ENCODE measurements at places on chromosomes 4 and X.

GRCh38 chr4:176360446-176360845 is 40.7 kb downstream of the SPCS3 start:
- no peak for DNase-seq

GRCh38 chr4:124839786-124840390 is 127.4 kb upstream of the ANKRD50 start:
- DNase-seq = no peak

GRCh38 chrX:44903830-44904530 is 31.0 kb downstream of the KDM6A start:
- DNase-seq = no peak

DNA sequence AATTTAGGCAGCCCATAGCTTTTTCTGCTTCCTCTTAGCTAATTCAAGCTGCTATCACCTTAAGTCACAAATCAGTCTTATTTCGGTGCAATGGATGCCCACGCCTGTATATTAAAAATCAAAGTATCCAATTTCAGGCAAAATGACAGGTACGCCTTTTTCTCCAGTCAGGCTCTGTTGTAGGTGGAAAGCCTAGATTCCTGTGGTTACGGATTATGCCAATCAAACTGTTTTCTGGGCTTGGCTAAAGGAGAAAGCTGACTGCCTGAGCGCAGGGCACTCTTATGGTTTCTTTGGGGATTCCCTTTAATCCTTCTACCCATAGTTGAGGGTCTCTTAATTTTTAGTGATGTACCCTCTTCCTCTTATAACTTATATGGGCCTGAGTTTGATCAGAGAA is 550.5 kb downstream of the PDHA2 start:
- DNase-seq = no peak

GRCh38 chr4:106320235-106320634 is 3.9 kb downstream of the AIMP1 start:
- DNase-seq = no peak

GRCh38 chr4:136731025-136731424 is 801.3 kb downstream of the PCDH18 start:
- DNase-seq = no peak

DNA sequence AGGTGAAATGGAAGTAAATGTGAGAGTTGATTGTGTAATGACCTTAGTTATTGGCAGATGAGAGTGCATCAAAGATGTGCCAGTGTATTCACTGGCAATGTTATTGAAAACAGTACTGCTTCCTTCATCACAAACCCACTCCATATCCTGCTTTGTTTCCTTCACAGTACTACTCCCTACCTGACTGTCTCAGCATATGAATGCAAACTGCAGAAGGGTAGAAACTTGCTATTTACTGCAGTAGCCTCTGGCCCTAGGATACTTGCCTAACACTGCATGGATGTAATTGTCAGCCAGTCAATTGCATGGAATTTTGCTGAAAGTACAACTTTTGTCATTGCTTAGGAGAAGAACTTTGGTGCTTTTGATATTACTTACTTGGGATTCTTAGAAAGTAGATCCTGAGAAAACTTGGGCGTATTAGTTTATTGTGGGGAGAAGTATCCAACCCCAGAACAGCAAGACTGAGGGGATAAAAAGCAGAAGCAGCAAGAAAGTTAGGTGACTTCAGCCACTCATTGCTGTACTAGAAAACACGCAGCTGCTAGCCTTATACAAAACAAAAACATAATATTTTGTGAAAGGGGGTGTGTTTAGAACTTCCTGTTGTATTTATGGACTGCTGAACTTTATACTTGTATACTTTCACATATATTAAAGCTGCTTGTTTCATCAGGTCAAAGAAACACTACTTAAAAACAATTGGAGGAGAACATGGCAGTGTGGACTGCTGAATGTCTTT is 219.0 kb downstream of the CCNG2 start:
- no peak for DNase-seq

DNA sequence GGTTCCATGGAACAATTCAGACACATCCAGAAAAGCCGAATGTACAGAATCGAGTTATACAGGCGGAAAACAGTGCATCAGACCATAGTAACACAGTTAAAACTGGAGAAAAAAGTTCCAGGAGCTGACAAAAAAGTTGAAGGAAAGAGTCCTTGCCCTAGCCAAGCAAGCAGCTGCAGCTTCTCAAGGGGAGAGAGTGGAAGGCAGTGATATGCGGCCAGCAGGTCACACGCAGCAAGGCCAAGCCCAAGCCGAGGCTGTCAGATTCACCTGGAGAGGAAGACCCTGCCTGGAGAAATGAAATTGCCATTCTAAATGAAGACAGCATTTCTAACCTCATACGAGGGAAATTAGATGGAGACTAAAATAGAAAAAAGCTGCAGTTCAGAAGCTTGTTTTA is 55.8 kb downstream of the RGS12 start:
- DNase-seq = no peak

GRCh38 chr4:114435116-114435515 is 163.5 kb upstream of the UGT8 start:
- DNase-seq = no peak

- DNase-seq = no peak
These were observed 689 bp upstream of the NHSL2 start for GRCh38 chrX:71909956-71910355.

GRCh38 chrX:30864383-30864785 is 24.7 kb downstream of the TAB3 start:
- DNase-seq = no peak

DNA sequence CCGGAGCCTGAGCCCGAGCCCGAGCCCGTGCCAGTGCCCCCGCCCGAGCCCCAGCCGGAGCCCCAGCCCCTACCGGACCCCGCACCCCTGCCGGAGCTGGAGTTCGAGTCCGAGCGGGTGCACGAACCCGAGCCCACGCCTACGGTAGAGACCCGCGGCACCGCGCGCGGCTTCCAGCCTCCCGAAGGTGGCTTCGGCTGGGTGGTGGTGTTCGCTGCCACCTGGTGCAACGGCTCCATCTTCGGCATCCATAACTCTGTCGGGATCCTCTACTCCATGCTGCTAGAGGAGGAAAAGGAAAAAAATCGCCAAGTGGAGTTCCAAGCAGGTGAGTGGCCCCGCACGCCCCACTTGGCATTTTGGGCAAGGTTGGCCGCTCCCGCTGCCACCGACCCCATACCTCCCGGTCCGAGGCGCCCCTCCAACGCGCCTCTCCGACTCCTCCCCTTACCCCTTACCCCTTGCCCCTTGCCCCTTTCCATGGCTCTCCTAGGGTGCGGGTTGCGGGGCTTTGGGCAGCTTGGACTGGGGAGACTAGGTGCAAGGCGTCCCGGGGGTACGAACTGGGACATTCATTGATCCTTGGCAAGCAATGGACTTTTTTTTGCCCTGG is 553 bp downstream of the SLC16A2 start:
- DNase-seq = no peak

GRCh38 chr4:9964879-9965278 is 56.4 kb downstream of the SLC2A9 start:
- no peak for DNase-seq

DNA sequence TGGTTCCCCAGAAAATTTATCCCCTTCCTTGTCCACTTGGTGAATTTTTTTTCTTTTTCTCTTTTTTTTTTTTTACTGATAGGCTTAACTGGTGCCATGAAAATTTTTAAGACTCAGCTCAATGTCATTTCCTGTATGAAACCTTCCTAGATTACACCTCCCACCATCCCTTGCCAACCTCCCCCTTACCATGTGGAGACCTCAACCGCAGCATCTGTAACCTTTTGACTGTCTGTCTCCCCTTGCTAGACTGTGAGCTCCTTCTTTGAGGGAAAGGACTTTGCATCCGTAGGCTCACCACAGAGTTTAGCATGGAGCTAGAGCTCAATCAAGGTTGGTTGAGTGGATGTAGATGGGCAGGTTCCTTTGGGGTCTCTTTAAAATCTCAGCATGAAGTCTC is 5.2 kb upstream of the PGRMC1 start:
- no peak for DNase-seq

DNA sequence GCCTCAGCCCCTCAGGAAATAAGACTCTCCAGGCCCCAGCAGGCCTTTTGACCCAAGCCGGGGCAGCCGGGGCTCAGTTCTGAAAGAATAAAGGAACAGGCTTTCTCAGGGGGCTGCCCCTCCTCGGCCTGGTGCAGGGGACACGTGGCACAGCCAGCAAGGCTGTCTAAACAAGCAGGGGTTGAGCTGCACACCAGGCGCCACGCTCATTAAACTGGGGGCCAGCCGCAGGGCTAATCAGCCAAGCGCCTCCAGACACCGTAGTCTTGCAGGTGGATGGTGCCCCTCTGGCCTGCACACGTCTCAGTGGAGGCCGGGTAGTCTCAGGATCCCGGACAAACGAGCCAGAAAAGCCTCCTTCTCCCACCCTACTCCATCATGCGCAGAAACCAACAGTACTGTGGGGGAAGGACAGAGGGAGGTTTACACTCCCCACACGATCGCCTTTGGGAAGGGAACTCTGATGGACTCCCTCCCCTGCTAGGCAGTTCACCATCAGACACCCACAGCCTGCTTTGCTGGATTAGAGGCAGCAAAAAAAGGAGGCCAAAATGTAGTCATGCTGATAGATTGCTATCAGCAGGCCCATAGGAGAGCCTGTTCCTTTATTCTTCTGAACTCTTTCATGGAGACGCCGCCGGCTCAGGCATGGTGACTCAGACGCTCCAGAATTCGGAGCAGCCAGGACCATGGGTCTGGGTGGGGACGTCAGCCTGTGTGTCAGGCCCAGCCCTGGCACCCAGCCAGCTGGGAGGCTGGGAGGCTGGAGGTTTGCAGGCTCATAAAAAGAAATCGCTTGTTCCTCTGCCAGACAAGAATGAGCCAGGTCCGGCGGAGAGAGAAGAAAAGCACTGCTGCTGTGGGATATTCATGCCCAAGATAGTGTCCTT is 342.4 kb downstream of the BCOR start:
- DNase-seq = no peak

DNA sequence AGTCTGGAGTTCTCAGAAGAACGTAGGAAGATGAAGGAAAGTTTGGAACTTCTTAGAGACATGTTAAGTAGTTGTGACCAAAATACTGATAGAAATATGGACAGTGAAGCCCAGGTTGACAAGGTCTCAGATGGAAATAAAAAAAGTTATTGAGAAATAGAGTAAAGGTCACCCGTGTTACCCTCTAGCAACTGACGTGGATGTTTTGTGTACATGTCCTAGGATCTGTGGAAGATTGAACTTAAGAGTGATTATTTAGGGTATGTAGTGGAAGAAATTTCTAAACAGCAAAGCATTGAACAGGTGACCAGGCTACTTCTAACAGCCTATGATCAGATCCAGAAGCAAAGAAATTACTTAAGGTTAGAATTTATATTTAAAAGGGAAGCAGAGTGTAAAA is 1020.4 kb downstream of the FSTL5 start:
- no peak for DNase-seq

- no peak for DNase-seq
These were observed 1008.7 kb downstream of the GLUD2 start for GRCh38 chrX:122055979-122056715.

- DNase-seq = no peak
These were observed 28.0 kb downstream of the TBC1D19 start for GRCh38 chr4:26611885-26612284.

DNA sequence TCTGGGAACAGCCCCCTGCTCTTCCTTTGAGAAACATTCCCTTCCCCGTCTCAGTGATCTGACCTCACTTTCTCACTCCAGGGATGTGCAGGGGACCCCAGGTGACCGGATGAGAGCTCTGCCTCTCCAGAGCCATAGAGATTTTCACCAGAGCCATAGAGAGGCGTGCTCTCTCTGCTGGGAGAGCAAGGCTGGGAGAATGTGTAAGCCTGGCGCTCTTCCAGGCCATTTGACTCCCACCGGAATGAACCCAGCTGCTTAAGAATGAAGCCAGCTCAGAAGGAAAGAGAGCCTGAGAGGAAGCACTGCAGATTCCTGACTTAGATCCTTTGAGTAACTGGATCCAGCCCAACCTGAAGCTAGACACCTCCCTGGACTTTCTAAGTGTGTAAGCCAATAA is 106.4 kb downstream of the DHX15 start:
- DNase-seq = no peak

GRCh38 chr4:26088433-26088928 is 174.5 kb downstream of the SMIM20 start:
- no peak for DNase-seq

DNA sequence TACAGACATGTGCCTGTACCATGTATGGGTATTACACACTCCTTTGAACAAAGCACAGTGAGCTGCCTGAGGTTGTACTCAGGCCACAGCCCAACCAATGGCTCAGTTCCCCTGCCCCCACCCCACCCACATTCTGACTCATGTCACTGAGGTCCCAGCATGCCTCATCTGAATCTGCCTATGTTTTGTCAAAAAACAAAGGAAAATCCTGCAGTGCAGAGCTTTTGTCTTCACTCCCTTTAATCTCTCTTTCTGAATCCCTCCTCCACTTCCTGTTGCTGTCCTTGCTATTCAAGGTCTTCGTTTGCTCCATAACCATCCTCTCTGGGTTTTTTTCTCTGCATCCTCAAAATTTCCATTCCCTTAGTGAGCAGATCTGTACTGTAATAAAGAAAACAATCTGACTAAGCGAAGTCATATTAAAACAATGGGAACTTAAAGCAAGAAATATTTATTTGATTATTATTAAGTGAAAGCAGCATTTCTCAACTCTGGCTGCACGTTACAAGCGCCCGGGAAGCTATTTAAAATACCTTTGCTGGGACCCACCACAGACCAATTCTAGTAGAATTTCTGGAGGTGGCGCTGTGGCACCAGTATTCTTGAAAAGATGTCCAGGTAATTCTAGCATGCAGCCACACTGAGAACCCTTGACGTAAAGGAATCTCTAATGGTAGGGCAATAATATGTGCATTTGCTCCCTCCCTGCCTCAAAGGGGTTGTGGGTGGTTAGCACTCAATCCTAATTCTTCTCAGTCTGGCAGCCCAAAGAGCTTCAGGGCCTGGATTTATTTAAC is 8.7 kb downstream of the GUCY2F start:
- DNase-seq = no peak

DNA sequence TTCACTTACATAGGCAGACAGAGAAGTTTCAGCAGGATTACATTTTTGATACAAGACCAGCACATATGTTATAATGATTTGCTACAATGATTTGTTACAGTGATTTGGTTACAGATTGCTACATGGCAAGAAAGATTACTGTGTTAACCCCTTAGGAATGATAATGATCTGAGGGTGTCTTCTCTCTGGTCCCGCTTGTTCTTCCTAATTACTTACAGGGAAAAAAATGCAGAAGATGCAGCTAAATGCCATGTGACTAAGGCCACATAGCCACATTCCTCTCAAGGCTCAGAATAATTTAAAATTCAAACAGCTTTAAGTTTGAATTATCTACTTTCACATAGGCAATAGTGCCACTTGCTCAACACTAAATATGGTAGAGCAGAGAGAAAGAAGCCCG is 9.7 kb upstream of the LAP3 start:
- DNase-seq = no peak

DNA sequence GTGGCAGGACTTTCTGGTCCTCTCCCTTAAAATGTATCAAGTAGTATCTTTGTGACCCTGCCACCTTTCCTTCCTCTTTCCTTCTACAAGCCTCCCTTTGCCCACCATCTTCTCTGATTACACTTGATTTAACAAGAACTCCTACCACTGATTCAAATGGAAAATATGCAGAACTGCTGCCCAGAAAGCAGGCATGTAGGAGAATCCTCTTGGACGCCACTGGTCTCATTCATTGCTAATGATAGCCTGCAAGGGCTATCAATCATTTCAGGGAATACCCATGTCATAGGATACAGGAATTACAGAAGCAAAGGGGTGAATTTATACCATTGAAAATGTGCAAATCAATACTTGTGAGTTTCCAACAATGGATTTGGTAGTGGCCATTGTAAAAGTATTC is 294.6 kb upstream of the NRK start:
- DNase-seq = no peak

GRCh38 chrX:19183761-19184477 is 61.7 kb upstream of the ADGRG2 start:
- DNase-seq = no peak

GRCh38 chrX:22634083-22634482 is 361.4 kb downstream of the CBLL2 start:
- DNase-seq = no peak

All from stimulated activated CD8-positive, alpha-beta memory T cell treated with anti-CD3 and anti-CD28 coated beads, Interleukin-7, amount 100 ng/mL, for 4 hours (primary cell).